Muscle of arm (tissue), 14 donors: ENCODE measurements at places on chromosomes 3 and 15. TPM values are rescaled to one million over a fixed set of nuclear protein-coding genes. Genes with fewer than 3 reads are reported as not detected.

Gene MST1
- 10.9 TPM for polyA plus RNA-seq

Gene MESP2
- polyA plus RNA-seq = not detected

Gene ACTRT3
- not detected for polyA plus RNA-seq

Gene FES
- polyA plus RNA-seq = 11.4 TPM

DNA sequence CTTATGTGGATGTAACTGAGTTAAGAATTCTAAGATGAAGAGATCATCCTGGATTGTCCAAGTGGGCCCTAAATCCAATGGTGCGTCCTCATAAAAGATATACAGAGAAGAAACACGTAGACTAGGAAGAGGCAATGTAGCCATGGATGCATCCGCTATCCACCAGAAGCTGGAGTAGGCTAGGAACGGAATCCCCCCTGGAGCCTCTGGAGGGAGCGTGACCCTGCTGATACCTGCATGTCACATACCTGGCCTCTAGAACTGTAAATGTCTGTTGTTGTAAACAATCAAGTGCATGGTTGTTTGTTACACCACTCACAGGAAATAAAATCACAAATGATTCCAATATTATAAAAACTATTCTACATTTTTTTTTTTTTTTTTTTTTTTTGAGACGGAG lies 254.5 kb upstream of the RORA start:
- no peak for DNase-seq

- DNase-seq = peak; percentile 88
These were observed 267.1 kb downstream of the LRTM1 start for GRCh38 chr3:54660714-54661132.

GRCh38 chr3:99242271-99242670 lies 340.8 kb upstream of the DCBLD2 start:
- no peak for DNase-seq

DNA sequence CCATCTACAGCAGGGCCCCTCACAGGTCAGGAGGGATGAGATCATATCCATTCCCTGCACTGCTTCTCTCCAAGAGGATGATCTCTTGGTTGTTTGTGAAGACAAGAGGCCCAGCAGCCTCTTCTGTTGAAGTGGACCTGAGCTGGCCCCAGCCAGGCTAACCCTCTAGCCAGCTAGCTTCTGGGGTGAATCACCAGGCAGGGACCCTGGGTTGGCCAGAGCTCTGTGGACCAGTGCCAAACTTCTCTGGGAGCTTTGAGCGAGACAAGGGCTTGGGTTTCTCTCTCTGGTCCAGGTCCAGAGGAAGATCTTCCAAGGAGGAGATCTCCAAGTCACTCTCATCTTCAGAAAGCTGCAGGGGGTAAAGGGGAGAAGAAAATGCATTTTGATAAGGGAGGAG lies 52.7 kb downstream of the CLDN18 start:
- no peak for DNase-seq

DNA sequence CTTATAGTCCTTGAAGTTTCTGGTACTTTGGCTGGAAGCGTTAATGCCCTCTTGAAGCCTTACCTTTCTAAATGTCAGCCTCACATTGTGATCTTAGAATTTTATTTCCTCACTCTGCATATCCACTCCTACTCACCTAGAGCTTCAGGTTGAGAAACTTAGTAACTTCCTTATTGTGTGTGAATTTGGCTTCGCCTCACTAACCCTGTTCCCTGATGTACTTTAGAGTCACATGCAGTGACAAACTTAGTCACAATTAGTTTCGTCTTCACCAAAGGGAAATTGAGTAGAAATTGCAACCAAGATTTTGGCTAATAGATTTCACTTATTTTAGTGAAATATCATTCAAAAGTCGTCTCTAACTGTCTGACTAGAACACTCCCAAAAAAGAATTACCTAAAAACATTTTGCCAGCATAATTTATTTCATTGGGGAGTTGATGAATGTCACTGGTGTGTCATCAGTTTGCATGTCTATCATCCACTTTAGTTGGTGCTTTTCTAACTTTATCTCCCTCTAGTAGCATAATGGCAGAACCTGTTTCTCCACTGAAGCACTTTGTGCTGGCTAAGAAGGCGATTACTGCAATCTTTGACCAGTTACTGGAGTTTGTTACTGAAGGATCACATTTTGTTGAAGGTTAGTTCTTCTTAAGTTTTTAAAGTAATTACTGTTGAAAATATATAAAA lies 960 bp downstream of the MFN1 start:
- DNase-seq = no peak

- DNase-seq = no peak
These were observed 779.4 kb downstream of the TUSC7 start for GRCh38 chr3:117488983-117489382.
